Subcutaneous preadipocyte (primary cell): ENCODE measurements at places on chromosomes 2 and 18. TPM values are rescaled to one million over a fixed set of nuclear protein-coding genes. Genes with fewer than 3 reads are reported as not detected.

ABCG8 gene
- not detected in 2 replicates for total RNA-seq

AQP12A gene
- not detected in 2 replicates for total RNA-seq

MLPH gene
- total RNA-seq = 22.4 and 49.5 TPM in 2 replicates

DGKD gene
- 9.2 and 15.1 TPM in 2 replicates for total RNA-seq

DYSF gene
- under 0.01 and 0.20 TPM in 2 replicates for total RNA-seq

TXNDC2 gene
- under 0.01 TPM in 1 of 2 replicates, not detected in the other for total RNA-seq
